Esophagus squamous epithelium (tissue), 5 donors: ENCODE measurements at places on chromosomes 6 and 20.

- DNase-seq, result no peak
Observed at GRCh38 chr6:36809941-36810803, 29.1 kb downstream of the CPNE5 start.

GRCh38 chr6:15121977-15122550 is 123.8 kb upstream of the JARID2 start:
- no peak for DNase-seq

GRCh38 chr20:56572172-56572571 is 39.1 kb downstream of the FAM209B start:
- no peak for DNase-seq

DNA sequence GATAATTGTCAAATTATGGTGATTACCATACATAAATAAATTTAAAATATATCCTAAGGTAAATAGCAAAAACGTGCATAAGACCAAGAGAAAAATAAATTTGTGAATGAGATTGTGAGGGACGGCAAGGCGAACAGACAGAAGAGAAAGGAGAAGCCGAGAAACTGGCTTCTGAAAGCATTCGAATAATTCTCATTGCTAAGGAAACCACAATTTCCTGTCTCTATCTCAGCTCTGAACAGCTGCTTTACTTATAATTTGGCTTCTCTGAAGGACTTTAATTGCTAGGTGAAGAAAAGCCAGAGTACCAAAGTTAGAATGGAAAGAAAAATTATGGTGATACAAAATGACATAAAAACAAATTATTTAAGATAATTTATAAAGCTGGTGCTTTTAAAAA is 79.0 kb upstream of the RGS17 start:
- DNase-seq, result no peak

GRCh38 chr20:19522071-19522801 is 235.8 kb upstream of the RIN2 start:
- DNase-seq, result no peak

DNA sequence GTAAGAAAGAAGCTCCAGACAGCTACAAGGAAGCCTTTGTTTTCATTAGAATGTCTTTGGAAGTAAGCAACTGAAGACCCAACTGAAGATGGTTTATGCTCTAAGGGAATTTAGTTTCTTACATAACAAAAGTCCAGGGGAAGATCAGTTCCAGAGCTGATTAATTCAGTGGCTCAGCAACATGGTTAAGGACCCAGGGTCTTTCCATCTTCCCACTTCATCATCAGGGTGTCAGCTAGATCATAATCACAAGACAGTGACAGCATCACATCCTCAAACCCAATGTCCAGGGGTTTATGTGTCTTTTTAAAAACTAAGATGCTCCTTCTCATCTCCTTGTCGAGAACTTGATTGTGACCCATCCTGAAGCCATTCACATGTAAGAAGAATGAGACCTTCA is 119.7 kb upstream of the PRDM1 start:
- no peak for DNase-seq

GRCh38 chr6:116661594-116661993 is 7.0 kb downstream of the ZUP1 start:
- DNase-seq, result no peak

DNA sequence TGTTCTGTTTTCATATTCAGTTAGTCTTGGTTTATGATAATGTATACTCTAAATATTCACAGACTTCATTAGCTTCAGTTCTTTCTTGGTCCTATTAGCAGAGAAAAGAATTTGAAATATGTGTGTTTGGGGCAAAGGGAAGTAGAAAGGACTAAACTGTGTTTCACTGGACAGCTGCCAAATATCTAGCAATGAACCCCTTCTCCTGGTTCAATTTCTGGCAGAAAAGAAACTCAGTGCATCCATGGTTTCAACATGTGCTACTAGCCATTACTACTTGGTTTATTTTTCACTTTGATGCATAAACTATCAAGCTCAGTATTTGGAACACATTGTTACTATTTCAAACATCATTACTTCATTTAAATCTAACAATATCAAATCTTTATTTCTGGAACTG is 43.6 kb downstream of the FBXL4 start:
- no peak for DNase-seq

- no peak for DNase-seq
Observed at GRCh38 chr20:40109136-40109535, 579.9 kb downstream of the MAFB start.

DNA sequence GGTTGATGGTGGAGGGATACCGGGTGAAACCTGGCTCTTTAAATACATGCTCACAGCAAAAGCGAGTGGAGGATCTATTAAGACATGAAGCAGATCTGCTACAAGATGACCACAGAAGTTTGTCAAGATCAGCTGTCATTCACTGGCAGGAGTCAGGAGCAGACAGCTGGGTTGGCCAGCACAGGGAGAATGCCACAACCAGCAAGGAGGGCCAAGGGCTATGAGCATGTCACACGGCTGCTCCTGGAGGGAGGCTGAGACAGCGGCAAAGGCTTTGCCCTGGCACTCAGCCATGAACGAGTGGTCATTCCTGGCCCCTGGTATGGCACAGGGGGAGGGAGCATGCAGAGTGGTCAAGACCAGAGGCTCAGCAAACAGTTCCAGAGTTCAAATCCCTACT is 77.6 kb downstream of the POPDC3 start:
- no peak for DNase-seq

GRCh38 chr20:14497004-14497403 is 159.6 kb upstream of the FLRT3 start:
- DNase-seq, result no peak

- no peak for DNase-seq
Observed at GRCh38 chr6:150366118-150366778, 2.6 kb upstream of the IYD start.

- DNase-seq, result no peak
Observed at GRCh38 chr6:54102238-54102637, 9.0 kb upstream of the MLIP start.

DNA sequence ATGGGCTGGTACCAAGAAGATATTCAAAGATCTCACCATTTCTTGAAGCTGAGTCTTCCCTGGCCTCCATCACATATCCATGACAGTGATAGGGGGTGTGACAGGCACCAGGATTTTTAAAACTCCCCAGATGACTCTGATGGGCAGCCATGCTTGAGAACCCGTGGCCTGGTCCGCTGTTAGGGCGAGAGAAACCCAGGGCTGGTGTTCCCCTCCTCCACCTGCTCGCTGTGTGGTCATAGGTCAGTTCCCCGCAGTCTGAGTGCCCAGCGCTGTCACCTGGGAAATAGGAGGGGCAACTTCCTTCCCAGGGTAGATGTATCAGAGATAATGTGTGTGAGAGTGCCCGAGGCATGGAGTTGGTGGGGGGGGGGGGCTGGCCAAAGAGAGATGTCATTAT is 50.9 kb downstream of the TMEM242 start:
- DNase-seq, result no peak

- no peak for DNase-seq
Observed at GRCh38 chr20:22005535-22005934, 300.1 kb downstream of the PAX1 start.

DNA sequence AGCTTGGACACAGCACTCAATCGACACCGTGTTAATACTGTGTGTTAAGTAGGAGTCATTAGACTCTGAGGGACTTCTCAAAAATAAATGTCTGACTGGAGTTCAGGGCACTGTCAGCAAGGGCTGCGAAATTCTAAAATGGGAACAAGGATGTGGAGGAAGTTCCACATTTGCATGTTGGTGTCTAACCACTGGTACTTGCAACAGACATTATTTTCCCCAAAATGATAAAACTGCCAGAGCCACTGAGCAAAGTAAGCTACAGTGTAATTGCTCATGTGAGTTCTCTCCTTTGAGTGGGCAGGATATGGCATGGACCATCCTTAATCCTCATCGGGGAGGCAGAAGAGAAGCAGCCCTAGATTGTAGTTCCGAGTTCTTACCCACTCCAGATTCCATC is 215.9 kb downstream of the SLC24A3 start:
- no peak for DNase-seq

- no peak for DNase-seq
Observed at GRCh38 chr20:7015257-7015656, 247.8 kb downstream of the BMP2 start.

DNA sequence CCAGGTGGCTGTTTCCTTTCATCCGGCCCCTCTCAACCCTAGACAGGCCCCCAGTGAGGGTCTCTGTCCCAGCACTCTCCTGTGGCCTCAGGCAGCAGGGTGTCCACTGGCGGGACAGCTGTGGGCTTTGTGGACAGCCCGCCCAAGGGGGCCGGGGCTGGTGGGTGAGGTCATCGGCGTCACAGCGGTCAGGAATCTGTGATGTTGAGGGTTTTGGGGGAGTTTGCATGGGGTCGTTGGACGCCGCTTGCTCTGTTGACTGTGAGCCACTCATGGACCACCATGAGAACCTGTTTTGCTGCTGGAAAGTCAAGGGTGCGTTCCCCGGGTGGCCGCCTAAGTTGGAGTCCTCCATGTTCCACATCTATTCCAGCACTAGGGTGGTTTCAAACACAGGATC is 146.4 kb downstream of the DTNBP1 start:
- DNase-seq, result no peak

GRCh38 chr20:50005471-50005981 is 22.7 kb downstream of the SNAI1 start:
- DNase-seq, result no peak

DNA sequence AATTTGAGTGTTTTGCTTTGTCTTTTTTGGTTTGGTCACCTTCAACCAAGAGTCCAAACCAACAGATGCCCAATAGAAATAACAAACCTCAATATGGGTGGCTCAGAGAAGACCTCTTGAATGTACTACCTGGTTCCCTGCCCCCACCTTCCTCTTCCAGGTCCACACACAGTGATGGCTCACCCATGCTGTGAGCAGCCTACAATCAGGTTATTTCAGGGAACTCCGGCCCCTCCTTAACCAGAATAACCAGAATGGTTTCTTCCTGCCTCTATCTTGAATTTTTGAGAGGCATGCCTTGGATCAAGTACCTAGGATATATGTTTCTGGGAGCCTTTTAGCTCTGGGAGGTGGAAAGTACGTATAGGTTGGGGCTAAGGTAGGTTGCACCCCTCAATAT is 327.1 kb upstream of the PRDM1 start:
- DNase-seq, result no peak

DNA sequence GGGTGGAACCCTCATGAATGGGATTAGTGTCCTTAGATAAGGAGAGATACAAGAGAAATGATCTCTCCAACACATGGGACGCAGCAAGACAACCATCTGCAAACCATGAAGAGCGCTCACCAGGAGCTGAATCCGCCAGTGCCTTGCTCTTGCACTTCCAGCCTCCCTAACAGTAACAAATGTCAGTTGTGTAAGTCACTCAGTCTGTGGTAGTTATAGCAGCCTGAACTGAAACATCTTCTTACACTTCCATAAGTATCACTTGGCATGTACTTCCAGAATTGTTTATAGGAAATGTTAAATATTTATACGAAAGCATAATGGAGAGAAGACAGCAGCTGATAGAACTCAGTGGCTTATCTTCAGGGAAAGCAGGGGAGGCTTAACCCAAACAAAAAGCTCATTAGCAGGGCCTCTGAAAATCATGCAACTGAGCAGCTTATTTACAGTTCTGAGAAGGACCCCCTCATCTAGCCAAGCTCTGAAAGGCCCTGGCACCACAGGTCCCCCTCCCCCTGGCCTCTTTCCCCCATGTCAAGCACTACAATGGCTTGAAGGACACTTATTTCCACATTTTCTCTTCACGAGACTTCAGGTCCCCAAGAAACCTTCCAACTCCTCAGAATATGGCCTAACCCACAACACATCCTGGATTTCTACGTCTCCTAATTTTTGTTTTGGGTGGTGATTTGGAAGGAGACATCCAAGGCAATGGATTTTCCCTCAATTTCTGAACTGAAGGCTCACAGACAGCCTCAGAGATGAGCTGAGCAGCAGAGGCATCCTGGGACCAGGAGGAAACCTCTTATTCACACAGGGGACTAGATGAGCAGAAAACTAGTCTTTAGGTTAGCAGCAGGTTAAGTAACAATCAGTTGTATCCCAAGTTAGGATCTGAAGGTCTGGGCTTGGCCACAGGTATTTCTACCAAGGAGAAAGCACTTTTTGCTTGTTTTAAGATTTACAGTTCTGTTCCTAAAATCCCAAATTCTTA is 49.1 kb downstream of the GCLC start:
- no peak for DNase-seq

DNA sequence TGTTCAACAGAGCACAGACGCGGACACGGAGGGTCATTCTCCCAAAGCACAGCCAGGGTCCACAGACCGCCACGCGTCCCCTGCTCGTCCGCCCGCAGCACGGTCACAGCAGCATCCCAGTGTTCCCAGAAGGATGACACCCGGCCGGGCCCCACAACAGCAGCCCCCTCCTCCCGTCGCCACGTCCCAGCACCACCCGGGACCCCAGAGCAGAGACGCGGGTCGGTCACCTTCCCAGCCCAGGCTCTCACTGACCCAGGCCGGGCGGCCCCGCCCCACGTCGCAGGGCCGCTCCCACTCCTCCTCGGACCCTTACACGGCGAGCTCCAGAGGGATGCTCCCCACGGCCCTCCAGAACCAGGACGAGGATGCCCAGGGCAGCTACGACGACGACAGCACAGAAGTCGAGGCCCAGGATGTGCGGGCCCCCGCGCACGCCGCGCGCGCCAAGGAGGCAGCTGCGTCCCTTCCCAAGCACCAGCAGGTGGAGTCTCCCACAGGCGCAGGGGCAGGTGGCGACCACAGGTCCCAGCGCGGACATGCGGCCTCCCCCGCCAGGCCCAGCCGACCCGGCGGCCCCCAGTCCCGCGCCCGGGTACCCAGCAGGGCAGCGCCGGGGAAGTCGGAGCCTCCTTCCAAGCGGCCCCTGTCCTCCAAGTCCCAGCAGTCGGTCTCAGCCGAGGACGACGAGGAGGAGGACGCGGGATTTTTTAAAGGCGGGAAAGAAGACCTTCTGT is 64.3 kb downstream of the FNDC1 start:
- DNase-seq, result no peak

DNA sequence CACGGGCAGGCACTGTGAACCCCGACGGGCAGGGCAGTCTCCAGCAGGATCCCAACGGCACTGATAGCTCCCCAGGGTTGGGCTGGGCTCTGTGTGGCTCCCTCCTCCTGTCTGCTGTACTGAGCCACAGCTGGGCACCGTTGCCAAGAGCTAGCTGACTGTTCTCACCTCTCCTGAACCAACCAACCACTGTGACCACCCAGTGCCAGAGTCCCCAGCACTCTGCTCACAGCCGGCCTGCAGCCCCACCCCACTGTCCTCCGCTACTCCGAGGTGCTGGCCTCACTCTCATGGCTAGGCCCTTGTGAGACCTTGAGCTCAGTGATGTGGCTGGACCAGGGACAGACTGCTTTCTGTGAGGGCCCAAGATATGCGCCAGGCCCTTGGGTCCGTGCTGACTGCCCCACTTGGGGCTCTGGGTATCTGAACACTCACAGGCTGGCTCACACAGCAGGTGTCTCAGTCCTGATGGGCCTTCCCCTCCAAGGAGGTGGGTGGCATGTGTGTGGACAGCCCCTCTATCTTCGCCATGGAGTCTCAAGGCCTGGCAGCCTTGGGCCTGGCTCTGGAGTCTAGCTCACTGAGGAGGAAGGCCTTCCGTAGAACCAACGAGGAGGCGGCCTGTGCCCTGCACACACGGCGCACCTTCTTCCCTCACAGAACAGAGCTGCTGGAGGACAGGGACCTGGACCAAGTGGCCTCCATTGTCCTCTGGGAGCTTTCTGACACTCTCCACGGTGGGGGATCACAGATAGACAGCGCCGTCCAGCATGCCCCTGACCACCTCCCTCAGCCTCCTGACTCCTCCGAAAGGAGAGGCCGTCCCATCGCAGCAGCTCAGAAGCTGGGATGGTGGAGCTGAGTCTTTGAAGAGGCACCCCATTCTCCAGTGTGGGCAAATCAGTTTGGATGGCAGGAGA is 53.5 kb downstream of the TCP11 start:
- no peak for DNase-seq
